ENCODE measurements at places on chromosomes 2 and 18.
A peak's percentile ranks its signal among the peaks of the same experiment; 100 is the strongest.

DNA sequence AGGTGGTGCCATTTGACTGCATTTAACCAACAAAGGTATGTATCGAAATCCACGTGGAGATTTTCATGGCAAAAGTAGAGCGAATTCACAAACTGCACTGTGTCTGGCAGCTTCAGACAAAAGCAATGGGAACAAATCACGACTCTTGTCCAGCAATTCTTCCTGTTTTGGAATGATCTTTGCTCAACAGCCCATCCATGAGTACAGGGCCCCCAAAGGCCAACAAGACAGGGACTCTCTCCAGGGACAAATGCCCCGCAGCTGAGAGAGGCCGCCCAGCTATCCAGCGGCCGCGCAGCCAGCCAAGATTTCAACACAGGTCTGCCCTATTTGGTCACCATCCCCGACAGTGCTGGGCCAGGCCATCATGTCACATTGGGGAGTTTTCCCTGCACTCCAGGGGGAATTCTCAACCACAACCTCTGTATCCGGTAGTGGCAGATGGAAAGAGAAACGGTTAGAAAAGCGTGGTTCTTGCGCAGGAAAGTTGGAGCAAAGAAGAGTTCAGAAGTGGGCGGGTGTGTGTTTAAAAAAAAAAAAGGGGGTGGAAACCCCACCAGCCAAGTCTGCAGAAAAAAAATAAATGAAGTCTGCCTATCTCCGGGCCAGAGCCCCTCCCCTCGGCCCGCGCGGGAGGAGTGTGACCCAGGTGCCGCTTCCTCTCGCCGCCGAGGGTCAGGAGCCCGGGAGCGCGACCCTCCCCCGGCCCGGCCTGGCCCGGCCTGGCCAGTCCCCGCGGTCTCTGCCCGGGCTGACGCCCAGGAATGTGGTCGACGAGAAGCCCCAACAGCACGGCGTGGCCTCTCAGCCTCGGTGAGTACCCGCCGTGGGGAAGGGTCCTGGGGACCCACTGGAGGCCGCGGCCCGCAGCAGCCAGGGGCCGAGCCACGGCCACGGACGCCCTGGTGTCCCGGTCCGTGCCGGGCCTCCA lies at the start of gene GYPC:
GYPC (plus strand) TSS at position 659 of the 931 bp plus-strand sequence; CDS start at position 765, 106 bp downstream.
- peak; percentile 70 for DNase-seq

DNA sequence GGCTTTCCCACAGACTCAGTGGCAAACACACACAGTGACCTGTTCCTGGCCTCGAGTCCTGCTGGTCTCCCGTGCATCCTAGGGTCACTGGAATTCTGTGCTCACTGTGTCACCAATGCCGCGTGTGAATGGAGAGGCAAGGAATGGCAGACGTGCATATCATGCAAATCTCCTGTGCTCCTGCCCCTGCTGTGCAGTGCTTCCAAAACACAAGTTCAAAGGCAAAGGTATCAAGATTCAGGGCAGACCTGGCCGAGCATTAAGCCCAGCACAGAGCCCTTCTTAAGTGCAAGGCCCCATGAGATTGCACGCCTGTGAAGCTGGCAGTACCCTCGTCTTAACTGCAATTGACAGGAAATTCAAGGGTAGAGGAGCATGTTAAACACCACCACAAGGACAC lies 129.1 kb downstream of the NDUFA10 start:
- DNase-seq, result no peak

GRCh38 chr2:122980671-122981070 lies 1044.4 kb upstream of the CNTNAP5 start:
- DNase-seq, result no peak

GRCh38 chr18:50030146-50030545 lies 164.8 kb downstream of the MYO5B start:
- no peak for DNase-seq

DNA sequence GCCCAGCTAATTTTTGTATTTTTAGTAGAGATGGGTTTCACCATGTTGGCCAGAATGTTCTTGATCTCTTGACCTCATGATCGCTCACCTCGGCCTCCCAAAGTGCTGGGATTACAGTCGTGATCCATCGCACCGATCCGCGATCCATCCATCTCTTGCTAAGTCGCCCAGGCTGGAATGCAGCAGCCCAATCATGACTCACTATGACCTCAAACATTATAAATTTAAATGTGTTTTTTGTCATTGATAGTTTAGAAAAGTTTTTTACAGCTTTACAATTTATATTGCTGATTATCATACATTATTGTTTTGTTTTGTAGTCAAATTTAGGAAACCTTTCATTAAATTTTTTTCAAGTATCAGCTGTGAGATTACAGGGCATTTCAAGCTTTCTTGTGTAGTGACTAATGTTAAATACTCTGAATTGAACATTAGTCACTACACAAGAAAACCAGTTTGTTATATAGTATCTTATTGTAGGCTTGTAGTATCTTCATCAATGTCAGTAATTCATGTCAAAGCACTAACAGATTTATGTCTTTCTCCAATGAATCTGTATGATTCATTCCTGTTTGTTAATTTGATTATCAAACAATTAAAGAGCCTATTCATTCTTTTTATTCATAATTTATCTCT lies 37.5 kb downstream of the NR4A2 start:
- DNase-seq, result peak; percentile 2
